ENCODE measurements at places on chromosomes 6 and 20.

- DNase-seq = no peak
Observed at GRCh38 chr6:46539866-46540265, 48.6 kb upstream of the RCAN2 start.

DNA sequence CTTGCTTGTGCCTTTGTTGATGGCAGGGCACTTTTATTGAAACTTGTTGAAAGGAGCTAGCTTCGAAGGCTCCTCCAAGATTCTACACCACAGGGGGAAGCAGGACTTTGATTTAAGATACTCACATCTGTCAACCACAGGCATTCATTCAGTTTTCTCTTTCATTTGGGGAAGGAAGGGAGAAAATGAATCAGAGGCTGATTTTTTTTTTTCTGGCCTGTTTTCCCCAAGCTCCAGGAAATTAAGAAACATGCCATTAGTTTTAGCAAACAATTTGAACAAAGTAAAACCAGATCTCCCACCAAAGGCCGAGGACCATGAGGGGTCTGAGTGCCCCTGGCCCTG lies 8.7 kb upstream of the APCDD1L start:
- no peak for DNase-seq

DNA sequence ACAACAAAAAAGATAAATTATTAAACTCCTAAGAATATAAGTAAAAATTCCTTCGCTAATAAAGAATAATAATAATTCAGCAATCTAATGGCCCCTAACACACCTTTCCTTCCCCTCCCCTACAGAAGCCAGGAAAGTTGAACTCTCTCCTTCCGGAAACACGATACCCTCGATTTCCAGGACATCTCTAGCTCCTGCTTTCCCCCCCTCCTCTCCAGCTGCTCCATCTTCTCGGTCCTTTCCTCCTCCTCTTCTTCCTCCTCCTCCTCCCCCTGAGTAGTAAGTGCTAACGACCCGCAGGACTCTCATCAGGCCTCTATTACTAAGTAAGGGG lies 603 bp downstream of the TASP1 start:
- DNase-seq = no peak

- DNase-seq = no peak
Observed at GRCh38 chr6:23534351-23534750, 591.7 kb upstream of the NRSN1 start.

DNA sequence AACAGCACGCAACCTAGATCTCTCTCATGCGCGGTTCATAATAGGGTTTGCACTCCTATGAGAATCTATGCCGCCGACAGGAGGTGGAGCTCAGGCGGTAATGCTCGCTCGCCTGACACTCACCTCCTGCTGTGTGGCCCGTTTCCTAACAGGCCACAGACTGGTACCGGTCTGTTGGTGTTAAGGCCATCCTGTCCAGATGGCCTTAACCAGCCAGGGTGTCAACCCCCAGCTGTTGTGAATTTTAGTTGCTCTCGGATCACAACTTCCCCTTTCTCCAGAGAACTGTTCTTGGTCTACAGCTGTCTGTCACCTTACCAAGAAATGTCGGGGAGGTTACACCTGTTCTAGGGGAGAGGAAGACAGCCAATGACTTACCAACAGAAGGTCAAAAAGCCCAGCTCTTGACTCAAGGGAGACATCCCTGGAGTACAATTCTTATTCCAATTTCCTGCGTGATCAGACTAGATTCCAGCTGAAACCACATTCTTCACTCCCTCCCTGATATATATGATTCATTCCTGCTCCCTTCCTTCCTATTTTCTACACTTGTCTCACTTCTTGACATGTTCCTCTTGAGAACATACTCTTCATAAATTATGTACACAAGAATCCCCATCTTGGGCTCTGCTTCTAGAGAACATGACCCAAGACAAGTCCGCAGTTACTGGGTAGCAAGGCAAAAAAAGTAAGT lies 23.1 kb upstream of the DNAAF9 start:
- DNase-seq = peak; percentile 41

- no peak for DNase-seq
Observed at GRCh38 chr6:45808042-45808645, 207.5 kb downstream of the CLIC5 start.

GRCh38 chr20:16459019-16459700 lies 114.1 kb downstream of the KIF16B start:
- no peak for DNase-seq

- no peak for DNase-seq
Observed at GRCh38 chr20:48866936-48867335, 39.1 kb upstream of the PREX1 start.

- no peak for DNase-seq
Observed at GRCh38 chr20:57671662-57672061, 38.2 kb downstream of the PMEPA1 start.

DNA sequence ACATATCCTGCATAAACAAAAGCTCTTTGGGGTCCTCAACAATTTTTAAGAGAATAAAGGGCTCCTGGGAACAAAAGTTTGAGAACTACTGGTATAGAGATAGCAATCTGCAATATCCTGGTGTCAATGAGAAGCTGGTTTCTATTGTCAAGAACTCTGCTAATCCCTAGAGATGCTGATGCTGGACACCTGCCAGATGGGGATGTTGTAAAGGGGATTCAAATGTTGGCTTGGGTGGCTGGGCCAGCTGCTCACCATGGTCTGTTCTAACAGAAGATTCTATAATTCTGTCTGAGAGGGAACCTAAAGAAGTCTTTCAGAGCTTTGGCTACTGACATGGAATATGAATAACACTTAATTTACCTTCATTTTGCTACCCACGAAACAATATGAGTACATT lies 137.8 kb downstream of the BTBD9 start:
- DNase-seq = no peak

DNA sequence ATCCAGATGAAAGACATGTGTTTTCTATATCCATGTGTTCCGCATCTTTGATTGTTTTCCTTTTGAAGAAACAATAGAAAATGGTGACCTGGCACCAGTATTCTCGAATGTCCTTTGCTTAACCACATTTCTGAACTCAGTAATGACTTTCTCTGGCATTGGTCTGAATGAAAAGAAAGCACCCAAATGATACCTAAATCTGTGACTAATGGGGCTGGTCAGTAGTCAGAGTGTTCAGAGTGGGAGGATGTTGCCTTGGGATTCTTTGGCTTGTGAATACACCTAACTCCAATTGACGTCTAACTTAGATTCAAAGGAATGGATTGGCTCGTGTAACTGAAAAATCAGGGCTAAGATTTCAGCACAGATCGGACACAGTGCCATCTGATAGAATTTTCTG lies 27.1 kb downstream of the PARD6B start:
- DNase-seq = no peak

Measured in CD4-positive, alpha-beta T cell treated with Interleukin-15 for 1 hour (primary cell).